Uterus (tissue), 4 donors: ENCODE measurements at places on chromosomes 4 and X.

GRCh38 chr4:125739760-125740159 is 425.0 kb downstream of the FAT4 start:
- no peak for DNase-seq

- DNase-seq: no peak
Measured at GRCh38 chr4:55840956-55841355, 12.5 kb upstream of the EXOC1 start.

DNA sequence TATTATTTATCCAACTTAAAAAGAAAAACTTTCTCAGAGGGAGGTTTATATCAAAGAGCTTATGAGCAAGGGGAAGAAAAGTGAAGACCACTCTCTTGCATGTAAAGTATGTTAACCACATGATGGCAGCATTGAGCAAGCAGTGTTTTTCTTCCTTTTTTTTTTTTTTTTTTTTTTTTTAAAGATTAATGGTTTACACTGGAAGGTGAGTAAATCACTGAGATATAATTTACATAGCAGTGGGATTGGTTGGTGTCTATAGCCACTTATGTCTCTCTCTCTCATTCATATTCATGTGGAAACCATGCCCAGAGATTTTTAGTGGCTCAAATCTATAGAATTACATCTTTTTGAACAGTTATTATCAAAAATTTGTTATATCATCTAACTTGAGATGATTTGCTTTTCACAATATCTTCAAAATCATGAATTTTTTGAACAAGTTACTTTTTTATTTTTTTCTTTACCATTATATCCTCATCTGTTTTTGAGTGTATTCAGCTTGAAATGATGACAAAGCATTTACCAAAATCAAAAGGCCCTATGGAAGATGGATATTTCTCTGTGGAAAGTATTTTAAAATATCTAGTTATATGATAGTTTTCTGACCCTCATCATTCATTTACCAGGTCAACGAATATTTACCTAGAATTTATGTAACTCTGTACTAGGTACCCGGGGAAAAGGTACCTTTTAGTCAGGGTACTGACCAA is 31.6 kb downstream of the MTHFD2L start:
- DNase-seq: no peak

- DNase-seq: no peak
Measured at GRCh38 chr4:109444182-109444844, 10.7 kb downstream of the SEC24B start.

- DNase-seq: no peak
Measured at GRCh38 chr4:143391895-143392294, 55.2 kb downstream of the GAB1 start.

DNA sequence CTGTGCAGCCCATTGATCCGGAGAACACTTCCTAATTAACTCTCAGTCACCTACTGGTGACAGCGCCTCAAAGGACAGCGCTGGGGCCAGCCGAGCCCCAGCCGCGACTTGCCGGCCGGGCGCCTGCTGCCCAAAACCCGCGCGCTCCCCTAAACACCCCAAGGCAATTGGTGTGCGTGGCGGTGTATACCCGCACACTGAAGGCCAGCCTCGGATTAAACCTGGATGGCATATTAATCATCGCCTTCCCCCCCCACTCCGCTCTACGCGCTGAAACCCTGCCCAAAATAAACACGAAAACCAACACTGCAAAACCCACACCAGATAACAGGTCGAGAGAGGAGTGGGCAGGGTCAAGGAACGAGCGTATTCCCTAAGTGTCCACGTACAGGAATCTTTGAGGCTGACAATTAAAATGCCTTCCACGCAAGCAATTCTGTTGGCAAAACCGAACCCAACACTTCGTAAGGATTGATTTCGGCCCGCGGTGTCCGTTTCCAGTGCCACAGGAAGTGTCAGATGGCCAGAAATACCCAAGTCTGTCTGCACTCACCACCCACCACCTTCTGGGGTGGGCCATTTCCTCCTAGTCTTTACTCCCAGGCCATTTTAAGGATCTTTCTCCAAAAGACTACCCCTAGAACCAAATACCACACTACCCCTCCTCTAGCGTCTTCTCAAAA is 2.7 kb downstream of the BCOR start:
- no peak for DNase-seq

- no peak for DNase-seq
Measured at GRCh38 chrX:10471418-10471817, 149.0 kb downstream of the MID1 start.

DNA sequence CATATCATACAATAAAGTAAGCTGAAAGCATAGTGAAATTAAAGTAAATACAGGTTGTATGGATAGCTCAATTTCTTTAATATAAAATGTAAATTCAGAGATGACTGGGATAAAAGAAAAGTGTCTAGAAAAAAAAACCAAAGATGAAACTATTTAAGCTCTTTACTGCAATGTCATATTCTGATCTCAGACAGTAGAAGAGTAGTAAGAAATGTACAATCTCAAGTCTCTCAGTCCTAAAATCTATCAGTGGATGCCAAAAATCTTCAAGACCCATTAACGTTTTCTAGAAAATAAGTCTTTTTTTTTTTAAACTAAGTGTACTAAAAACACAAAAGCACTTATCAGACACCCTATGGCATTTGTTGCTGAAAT is 13.8 kb downstream of the MGARP start:
- no peak for DNase-seq

- DNase-seq: no peak
Measured at GRCh38 chr4:55122235-55122634, 3.2 kb downstream of the KDR start.

DNA sequence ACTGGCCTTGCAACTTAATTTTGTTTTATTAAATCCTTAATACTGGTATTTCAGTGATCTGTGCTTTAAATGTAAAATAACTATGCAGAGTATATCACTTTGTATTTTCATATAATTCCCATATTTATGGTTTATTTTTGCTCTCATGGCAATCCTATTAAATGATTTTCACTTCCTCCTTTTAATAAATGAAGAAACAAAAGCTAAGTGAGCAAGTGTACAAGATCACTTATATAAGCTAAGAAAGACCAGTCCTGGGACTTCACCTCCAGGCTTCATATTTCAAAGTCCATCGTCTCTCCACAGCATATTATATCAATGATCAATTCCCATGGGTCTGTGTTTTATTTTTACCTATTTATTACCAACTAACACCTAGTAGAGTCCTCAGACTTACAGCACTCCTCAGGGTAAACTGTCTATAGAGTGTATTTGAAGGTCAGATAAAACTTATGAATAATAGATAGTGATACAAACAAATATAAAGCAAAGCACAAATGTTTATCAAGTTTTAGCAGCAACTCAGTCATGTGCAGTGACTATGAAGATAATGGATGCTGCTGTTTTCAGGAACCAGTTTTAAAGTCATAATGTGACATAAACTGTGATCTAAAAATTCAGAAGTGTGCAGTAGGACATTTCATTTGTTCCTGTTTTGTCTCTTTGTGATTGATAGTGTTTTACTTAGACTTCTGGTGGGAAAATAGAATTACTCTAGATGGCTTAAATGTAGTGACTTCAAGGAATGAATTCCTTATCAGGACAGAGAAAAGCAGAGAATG is 56.8 kb downstream of the ARHGAP24 start:
- no peak for DNase-seq

DNA sequence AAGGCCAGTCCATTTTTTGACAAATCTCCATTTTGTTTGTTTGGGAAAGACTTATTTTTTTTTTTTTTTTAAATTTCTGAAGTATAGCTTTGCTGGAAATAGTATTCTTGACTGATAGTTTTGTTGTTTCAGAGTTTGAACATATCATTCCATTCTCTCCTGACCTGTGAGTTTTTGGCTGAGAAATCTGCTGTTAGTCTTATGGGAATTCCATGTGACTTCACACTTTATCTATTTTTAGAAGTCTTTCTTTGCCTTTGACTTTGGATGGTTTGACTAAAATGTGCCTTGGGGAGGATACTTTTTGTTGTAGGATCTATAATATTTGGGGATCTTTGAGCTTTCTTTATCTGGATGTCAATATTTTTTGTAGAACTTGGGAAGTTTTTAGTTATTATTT is 10.7 kb upstream of the ADAM29 start:
- DNase-seq: no peak

- DNase-seq: no peak
Measured at GRCh38 chrX:30920271-30920670, 31.2 kb upstream of the TAB3 start.

DNA sequence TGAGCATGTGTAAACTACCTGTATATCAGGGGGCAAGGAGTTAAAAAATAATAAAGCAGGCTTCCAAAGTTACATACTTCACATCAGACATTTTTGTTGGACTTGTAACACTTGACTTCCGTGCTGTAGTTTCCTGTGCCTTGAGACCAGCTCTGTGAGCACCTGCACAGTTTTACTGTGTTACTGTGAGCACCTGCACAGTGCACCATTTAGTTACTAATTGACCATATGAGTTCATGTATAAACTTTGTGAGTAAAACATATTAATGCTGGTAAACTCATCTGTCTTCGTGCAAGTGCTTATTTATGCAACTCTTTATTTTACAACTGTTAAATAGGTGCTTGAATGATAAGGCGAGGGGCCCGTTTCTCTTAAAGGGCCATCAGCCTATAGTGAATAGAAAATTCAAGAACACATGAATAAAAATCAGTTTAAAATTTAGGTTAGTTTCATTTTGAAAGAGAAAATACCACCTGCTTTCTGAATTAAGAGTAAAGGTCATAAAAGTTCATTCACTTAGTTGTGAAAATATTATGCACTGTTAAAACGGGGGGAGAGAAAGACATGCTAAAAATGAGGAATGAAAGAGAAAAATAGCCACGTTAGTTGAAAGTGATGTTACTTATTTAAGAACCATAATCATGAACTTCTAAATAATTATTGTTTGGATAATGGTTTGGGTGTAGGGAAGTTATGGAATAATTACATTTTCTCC is 42.4 kb downstream of the USP9X start:
- no peak for DNase-seq
